ENCODE measurements at places on chromosomes 5 and 9.
A peak's percentile ranks its signal among the peaks of the same experiment; 100 is the strongest.

DNA sequence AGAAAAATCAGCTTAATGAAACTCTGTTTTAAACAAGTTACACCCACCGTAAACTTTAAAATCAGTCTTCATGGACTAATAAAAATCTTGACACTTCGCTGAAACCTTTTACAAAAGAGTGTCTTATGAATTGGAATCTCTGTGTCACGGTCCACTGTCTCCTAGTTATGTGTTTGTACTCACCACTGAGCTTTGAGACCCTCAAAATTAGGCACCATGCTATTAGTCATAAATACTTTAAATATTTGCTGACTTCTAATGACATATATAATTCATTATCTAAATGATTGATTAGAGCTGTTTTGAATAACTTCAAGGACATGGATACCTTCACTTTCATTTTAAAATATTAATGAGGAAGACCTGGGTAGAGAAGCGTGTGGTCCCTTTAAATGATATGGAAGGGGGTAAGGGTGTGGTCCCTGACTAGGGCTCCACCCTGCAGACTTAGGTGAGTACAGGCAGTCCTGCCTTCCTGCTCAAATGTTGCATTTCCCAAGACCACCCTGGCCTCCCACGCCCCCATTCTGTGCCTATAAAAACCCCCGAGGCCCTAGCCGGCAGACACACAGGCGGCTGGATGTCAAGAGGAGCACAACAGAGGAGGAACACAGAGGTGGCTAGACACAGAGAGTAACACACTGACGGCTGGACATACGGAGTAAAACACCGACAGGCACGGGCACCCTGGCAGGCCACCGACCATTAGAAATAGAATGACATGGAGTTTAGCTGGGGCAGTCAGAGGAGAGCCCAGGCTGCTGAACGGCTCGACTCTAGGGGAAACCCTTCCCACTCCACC lies 179.0 kb upstream of the CDH9 start:
- peak; percentile 2 for DNase-seq

GRCh38 chr5:58113172-58113571 lies 346.7 kb downstream of the PLK2 start:
- no peak for DNase-seq

- peak; percentile 30 for DNase-seq
These were observed 118.1 kb downstream of the DPYSL3 start for GRCh38 chr5:147391781-147392180.

- no peak for DNase-seq
These were observed 87.7 kb downstream of the MACIR start for GRCh38 chr5:103346162-103346748.

GRCh38 chr9:122814545-122814944 lies 13.8 kb downstream of the PDCL start:
- DNase-seq = no peak

- no peak for DNase-seq
These were observed 57.6 kb downstream of the IL31RA start for GRCh38 chr5:55908804-55909203.

GRCh38 chr5:30960036-30960435 lies 233.4 kb upstream of the CDH6 start:
- no peak for DNase-seq

DNA sequence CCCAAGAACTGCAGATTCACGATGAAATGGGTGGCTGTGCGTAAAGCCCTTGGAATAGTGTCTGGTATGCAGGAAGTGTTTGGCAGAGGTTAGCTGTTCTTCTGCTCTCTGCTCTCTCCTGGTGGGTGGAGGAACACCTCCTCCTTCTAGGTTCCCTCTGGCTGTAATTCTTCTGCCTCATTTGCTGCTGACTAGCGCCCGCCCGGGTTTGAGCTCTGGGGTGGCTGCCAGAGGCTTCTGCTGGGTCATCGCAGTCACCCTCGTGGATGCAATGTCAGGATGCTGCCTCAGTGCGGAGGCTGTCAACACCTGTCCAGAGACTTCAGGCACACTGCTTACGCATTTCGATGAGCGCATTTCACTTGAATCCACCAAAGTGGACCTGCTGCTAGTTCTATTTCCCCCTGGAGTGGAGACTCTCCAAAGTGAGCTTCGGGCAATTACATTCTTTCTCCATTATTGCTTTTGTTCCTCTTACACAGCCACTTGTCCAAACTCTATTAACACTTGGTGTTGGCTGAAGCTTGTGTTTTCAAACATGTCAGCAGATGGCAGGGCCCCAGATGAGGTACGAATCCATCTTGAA lies 11.7 kb downstream of the DOCK2 start:
- no peak for DNase-seq

DNA sequence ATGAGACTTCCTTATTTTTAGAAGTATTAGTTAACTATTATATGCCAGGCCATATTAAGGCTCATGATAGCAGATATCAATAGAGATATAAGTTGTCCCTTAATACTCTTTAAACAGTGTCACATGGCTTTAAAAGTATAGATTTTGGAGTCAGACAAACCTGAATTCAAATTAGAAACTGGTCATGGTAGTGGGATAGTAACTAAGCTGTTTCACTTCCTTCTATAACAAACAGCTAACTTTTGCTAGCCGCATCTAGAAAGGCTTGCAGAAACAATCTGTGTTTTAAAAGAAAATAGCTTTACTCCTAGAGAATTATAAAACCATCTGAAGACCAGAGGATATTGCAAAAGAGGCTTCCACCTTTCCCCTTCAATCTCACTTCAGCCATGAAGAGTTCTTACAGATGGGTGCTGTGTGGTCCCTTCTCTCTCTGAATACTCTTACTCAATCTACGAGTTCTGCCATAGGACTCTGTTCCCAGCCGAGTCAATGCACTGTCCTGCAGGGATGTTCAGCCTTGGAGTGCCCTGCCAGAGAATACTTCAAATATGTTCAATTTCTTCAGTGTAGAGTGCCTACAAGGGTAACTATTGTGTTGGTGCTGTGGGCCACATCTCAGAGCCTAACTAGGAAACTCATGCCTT lies 810.2 kb downstream of the EFNA5 start:
- DNase-seq = no peak

DNA sequence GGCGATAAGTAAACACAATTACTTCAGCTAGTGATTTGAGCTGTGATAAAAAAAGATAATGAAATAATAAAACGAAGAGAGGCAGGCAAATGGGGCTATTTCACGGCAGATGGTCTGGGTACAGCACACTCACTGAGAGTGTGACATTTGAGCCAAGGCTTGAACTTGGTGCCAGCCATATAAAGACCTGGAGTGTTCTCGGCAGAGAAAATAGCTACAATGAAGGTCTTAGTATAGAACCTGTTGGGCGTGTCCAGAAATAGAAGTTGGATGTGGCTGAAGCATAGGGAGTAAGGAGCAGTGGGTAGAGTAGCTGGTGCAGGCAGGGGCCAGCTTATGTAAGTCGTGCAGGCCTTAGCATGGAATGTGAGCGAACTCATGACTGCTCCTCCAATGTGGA lies 660.3 kb upstream of the WWC1 start:
- DNase-seq = no peak

DNA sequence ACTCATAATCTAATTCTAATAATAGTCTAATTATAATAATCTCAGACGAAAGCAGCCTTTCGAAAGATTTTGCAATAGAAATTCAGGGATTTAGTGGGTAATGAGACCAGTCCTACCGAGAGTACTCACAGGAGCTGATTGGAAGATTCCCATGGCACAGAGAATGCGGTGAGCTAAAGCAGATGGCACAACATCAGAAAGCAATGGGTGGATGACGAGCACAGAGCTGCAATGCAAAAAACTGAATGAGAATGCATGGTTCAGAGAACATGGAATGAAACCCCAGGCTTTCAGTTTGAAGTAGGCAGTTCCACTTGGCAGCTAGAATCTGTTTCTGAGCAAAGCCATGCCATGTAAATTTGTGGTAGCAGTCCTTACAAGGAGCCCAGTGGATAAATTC lies 78.2 kb upstream of the SPINK5 start:
- no peak for DNase-seq

DNA sequence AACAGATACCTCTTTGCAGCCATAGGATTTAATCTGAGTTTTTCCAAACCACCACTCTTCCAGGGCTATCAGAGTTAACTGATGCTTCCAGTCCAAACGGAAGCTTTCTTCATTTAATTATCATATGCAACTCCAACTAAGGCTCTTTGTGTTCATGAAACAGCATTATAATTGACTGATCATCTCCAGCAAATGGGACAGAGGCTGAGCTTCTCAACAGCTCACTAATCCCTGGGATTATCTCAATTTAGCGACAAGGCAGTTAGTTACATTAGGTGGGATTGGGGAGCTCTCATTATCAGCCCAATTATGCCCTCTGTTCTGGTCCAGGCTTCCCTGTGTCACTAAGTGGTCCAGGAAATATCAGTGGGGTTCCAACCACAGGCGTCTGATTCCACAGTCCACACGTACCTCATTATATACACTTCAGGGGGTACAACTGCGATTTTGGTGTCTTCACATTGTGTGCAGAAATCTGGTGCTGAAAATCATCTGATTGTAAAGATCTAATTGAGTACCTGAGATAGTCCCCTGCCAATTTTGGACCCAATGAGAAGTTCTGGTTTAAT lies 313.5 kb upstream of the PANK3 start:
- DNase-seq = no peak

DNA sequence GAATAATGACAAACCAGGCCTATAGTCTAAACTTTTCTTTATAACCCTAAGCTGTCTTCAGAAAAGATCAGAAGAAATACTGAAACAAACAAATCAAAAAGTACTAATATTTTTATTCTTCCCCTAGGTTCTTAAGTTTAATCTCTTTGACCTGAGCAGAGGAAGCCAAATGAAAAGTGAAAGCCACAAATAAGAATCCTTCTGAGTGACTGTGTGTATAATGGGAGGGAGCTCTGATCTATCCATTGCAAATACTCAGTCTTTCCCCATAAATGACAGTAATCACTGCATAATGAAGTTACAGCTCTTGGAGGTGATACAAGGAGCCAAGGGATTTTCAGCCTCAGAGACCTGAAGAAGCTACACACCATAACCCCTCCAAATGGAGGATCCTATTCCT lies 126.9 kb upstream of the ATP10B start:
- no peak for DNase-seq

DNA sequence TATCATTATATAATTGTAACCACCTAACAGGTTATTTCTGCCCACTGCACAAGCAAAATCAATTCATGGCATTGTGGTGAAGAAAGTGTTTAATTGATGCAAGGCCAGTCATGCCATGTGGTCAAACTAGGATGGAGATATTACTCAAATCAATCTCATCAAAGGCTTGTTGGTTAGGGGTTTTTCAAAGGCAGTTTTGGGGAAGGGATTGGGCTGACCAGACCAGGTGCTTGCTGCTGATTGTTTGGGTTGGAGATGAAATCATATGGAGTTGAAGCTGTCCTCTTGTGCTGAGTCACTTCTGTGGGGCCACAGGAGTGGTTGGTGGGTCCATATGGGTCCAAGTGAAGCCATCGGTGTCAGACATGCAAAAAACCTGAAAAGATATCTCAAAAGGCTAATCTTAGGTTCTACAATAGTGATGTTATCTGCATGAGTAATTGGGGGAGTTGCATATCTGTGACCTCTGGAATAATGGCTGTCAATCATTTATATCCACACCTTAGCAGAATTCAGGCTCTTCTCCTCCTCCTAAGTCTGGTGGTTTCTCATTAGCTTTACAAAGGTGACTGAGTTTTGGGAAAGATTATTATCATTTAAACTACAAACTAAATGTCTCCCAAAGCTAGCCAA lies 44.9 kb downstream of the HMGCS1 start:
- DNase-seq = no peak

DNA sequence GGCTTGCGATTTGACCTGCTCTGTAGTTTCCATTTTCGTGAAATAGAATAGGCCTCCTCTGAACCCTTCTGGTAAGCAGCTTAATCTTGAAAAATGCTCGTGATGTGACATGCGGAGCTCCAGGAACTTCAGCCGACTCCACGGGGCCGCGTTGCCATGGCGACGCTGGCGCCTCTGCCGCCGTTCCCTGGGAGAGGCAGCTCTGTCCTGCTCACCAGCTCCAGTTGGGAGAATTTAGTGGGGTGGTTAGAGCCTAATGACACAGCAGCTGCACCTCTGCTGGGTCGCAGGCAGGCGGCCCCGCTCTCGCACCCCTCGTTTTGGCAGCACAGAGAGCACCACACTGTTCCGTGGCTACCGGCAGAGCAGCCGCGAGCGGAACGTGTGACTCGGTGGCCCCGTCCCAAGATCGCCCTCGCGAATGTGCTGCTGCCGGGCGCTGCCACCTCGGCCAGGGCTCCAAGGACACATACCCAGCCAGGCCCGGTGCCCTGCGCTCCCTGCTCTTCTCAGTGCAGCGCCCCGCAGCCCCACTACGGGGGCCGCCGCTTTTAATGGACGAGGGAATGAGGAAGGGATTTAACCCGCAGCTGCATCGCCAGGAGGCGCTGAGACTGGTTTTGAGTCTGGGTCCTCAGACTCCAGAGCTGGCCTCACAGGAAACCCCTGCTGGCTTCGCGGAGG lies 131.2 kb upstream of the LMX1B start:
- peak; percentile 72 for DNase-seq

- DNase-seq = no peak
These were observed 23.4 kb downstream of the URM1 start for GRCh38 chr9:128394379-128395168.

- no peak for DNase-seq
These were observed 3.7 kb downstream of the LSM11 start for GRCh38 chr5:157747173-157747740.

GRCh38 chr5:170166101-170166500 lies 60.4 kb downstream of the FOXI1 start:
- no peak for DNase-seq

- no peak for DNase-seq
These were observed 163.7 kb downstream of the PDE4D start for GRCh38 chr5:59729820-59730219.

DNA sequence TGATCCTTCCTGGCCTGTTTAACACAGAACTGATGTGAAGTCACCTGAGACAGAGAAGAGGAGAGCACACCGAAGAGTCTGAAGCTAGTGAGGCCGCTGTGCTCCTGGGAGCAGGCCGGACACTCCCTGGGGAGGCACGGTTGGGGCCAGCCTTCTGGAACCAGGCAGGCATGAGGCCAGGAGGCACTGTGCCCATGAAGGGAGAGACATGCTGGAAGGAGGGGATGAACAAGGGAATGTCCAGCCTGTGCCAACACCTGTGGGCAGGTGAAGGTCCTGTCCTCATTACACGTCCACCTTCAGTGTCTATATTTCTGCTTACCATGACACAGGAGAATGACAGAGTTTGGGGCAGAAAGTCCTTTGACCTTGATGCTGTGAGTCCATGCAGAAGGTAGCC lies 183.8 kb upstream of the S1PR3 start:
- no peak for DNase-seq

- DNase-seq = peak; percentile 83
These were observed 19.3 kb downstream of the PPIP5K2 start for GRCh38 chr5:103139264-103139865.

DNA sequence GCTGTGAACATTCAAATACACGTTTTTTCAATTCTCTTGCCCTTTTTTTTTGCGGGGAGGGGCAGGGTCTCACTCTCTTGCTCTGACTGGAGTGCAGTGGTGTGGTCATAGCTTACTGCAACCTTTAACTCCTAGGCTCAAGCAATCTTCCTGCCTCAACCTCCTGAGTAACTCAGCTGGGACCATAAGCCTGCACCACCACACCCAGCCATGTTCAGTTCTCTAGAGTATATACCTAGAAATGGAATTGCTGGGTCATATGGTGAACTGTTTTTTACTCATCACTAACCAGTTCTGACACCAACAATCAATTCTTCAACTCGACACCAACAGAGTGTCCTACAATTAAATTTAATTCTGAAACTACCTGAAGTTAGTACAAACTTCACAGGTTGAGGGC lies 85.5 kb upstream of the ZNF169 start:
- no peak for DNase-seq

Data from nephron progenitor cell (in vitro differentiated cells).